ENCODE measurements at places on chromosomes 6 and 20. TPM values are rescaled to one million over a fixed set of nuclear protein-coding genes. Genes with fewer than 3 reads are reported as not detected.

GRCh38 chr20:16003310-16003709 is 569.9 kb downstream of the KIF16B start:
- no peak for DNase-seq

DNA sequence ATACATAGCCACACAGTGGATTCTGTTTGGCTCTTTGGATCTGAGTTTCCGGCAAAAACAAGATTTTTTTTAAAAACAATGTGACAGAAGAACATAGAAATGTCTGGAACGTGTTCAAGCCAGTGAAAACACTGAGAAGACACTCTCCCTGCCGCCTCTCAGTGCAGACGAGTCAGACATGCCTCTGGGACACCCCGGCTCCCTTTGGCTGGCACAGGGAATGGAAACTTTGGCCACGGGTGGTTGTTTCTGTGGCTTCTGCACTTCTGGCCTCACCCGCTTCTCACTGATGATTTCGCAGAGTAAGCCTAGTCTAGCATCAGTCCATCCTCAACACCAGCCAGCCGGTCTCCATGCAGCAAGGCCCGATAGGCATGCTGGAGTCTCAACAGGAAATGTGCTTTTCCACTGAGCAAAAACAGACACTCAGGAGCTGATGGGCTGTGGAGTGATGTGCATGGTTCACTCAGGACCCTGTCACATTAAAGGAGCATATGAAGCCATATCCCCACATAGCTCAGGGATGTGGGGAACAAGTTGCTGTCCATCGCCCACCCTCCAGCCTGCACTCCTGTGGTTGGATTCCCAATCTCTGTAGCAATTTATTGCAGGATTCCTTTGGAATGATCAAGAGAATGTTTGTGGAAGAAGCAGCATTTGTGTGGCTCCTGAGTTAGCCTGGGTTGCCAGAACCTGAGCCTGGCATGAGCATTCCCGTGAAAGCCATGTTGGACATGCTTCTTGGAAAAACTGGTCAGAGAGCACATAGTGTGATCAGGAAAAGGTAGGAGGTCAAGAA is 262.0 kb upstream of the RIN2 start:
- DNase-seq, result no peak

The TNFRSF6B gene
- 2.1 TPM for polyA plus RNA-seq

DNA sequence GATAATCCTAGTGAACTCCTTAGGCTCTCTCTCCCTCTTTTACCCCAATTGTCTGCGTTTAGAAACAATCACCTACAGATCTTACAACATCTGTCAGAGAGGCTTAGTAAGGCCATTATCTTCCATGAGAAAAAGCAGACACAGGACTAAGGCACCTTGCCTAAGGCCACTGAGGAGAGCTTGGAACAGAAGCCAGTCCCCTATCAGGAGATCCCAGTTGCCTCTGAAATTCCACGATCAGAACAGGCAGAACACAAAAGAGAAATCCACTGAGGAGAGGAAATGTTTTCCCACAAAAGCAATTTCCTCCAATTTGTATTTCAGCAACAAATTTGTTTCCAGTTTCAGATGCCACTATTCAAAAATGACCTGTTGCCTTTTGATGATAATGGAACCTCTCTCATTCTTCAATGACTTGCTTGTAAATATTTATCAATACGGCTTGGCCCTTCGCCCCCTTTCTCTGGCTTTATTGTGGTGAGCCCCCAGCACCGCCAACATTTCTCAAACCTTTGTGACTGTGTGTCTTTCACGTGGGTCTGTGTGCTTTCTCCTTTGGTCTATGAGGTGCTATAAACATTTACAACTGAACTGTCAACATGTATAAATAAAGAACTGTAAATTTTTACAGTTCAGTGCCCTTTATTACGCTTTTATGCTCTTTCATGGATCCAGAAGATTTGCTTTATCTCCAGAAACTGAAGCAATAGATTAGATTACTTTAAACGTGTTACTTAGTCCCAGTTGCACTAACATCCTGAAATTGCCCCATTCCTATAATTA is 187.8 kb upstream of the PHACTR1 start:
- DNase-seq, result no peak

GRCh38 chr6:160455081-160455480 is 106.9 kb downstream of the SLC22A3 start:
- DNase-seq, result no peak

The DOK5 gene
- polyA plus RNA-seq, result 9.4 TPM

GRCh38 chr6:3410385-3411360 is 46.2 kb downstream of the SLC22A23 start:
- no peak for DNase-seq

The RAD21L1 gene
- not detected for polyA plus RNA-seq

DNA sequence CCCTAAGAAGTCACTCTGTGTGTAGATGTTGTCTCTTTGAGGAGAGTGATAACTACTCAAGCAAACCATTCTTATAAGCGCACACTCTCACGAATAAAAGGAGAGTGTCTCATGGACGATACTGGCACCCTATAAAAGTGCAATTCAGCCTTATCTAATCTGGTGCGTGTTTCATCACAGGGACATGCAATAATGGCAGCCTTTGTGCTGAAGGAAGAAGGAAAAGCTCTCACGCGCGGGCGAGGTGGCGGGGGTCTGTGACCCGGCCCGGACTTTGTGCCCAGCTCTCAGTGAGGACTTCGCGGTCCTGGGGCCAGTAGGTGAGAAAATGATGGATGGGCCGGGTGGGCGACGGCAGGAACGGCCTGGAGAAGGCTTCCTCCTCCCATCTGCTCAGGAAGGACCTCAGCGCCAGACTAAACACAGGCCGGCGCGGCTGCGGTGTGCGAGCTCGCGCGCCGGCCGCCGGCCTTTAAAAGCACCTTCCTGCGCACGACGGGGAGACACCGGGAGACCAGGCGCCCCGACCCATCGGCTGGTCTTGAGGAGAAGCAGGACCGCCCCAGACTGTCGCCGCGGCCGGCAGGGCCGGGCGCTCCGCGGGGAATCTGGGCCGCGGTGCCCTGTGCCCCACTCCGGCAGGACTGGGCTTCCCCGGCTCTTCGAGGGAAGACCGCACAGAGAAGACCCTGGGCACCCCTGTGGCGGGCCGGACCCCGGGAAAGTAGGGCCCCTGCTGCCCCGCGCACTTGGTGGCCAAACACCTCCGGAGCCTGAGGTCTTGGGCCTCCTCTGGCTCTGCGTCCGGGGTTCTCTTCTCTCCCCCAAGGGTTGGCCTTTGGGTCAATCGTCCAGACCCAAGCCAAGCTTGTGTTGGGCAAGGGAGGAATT is 8.3 kb upstream of the FOXC1 start:
- no peak for DNase-seq

All from left renal pelvis (tissue), 4 donors.